ENCODE measurements at places on chromosomes 13 and 19. TPM values are rescaled to one million over a fixed set of nuclear protein-coding genes. Genes with fewer than 3 reads are reported as not detected.

The ERCC5 gene
- polyA plus RNA-seq, result 94.9 TPM

The FXYD3 gene
- polyA plus RNA-seq, result 23.9 TPM

The KLK12 gene
- polyA plus RNA-seq, result not detected

The CEACAM19 gene
- polyA plus RNA-seq, result 24.3 TPM

The SSC5D gene
- 2.1 TPM for polyA plus RNA-seq

The GAPDHS gene
- not detected for polyA plus RNA-seq

The RETN gene
- polyA plus RNA-seq, result 1.3 TPM

The GDF15 gene
- 6.9 TPM for polyA plus RNA-seq

The ZNF225 gene
- 9.9 TPM for polyA plus RNA-seq

The MUC16 gene
- 0.01 TPM for polyA plus RNA-seq

The ZNF571 gene
- 7.5 TPM for polyA plus RNA-seq

The VN1R4 gene
- not detected for polyA plus RNA-seq

The LRRC4B gene
- polyA plus RNA-seq, result 27.6 TPM

- no peak for DNase-seq
These were observed 15.6 kb upstream of the ZNF730 start for GRCh38 chr19:23101241-23101640.

DNA sequence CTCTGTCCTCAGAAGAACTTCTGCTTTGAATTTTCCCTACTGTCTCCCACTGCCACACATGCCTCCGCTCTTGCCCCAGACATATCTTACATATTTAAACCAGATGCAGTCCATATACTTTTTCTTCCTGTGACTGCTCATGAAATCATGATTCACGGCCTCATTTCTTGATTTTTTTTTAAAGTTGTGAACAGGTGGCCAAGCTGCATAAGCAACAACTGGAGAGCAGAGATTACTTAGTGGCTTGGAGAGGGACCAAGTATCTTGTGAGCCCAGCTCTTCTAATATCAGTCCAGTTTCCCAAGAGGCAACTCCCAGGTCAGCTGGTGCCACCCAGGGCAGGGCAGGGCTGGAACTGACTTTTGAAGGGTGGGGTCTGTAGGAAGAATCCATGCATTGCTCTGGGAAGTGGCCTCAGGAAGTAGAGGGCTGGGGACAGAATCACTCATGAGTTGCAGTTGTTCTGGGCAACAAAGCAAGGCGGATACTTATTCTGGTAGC, 152.4 kb downstream of the LMO7 start:
- DNase-seq, result no peak

DNA sequence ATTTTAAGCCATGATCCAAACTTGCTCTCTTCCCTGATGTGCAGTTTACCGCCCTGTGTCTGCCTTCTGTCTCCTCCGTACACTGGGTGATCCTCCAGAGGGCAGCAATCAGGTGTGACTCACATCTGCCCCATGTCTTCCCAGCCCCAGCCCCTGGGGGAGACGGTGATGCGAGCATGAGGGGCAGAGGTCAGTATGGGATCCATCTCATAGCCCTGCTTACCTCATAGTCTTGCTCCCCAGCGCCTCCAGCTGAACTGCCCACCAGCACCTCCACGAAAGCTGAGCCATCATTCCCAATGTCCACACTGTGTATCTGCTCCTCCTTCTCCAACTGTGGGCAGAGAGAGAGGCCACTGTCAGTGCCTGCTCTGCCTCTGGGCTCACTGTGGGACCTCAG, 14.6 kb downstream of the XRCC1 start:
- DNase-seq, result no peak

DNA sequence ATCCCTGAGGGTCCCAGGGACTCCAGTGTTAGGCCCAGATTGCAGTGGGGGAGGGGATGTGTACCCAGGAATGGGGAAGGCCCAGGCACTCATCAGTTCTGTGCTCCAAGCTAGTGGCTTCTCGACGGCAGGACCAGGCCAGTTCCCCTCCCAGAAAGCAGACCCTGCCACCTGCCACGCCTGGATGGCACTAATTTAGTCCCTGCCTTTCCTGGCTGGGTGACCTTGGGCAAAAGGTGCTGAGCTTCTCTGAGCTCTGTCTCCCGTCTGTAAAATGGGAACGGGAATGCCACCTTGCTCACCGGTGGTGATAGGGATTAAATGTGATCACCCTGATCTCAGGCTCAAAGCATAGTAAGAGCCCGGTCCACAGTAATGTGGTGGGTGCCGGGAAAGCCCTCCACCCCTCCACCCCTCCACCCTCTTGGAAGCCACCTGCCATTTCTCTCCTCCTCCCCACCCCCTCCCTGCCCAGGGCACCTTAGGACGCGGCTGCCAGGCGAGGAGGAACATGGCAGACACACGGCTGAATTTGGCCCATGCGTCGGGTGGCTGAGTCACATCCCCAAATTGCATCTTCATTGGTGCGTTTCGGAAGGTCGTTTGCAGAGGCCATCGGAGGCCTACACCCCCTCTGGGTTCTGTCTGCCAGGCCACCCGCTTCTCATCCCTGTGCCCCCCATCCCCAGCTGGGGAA, 2.3 kb downstream of the KCNN1 start:
- DNase-seq, result no peak

- peak; percentile 37 for DNase-seq
These were observed 207.8 kb downstream of the FOXO1 start for GRCh38 chr13:40458720-40458990.

DNA sequence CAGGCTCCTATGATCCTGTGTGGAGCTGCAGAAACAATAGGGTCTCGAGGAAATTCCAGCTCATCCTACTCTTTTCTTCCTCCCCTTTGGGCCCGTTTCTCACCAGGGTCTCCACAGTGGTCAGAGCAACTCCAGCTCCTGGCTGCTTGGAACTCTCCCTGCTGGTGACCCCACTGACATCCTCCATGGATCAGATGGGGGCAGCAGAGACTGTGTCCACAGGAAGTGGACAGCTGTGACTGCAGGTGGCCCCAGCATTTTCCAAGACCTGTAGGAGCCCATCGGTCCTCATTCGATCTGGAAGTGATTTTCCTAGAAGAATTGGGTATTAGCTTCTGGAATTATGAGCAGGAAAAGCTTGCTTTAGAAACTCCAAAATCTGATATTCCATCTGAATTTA, 208.5 kb downstream of the ZNF536 start:
- no peak for DNase-seq

- no peak for DNase-seq
These were observed 58.4 kb downstream of the UNC13A start for GRCh38 chr19:17629760-17630159.

DNA sequence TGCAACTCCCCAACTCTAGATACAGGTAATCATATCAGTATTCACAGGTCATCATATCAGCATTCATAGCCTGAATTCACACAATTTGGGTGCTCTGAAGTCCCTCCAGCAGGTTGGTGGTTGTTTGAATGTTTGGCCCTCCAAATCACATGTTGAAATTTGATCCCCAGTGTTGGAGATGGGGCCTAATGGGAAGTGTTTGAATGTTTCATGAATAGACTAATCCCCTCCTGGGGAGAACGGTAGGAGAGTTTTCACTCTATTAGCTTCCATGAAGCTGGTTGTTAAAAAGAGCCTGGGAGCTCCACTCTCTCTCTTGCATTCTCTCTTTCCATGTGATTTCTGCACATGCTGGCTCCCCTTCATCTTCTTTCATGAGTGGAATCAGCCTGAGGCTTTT, 288.6 kb upstream of the PCDH9 start:
- DNase-seq, result no peak

DNA sequence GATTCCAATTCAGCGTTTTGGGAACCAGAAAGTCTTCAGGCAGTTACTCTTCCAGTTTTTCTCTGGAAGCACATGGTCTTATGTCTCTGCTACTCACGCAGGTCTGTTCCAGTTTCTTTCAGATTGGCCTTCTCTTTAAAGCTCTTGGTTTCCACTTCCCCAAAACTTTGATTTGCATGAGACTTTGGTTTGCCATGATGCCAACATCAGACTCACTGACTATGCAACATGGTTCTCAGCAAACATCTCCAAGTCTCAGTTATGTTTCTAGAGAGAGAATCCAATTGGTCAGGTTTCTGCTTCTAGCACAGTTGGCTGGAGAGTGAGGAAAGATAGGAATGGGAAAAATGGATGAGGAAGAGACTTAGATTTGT, 3.1 kb downstream of the AKAP11 start:
- no peak for DNase-seq

DNA sequence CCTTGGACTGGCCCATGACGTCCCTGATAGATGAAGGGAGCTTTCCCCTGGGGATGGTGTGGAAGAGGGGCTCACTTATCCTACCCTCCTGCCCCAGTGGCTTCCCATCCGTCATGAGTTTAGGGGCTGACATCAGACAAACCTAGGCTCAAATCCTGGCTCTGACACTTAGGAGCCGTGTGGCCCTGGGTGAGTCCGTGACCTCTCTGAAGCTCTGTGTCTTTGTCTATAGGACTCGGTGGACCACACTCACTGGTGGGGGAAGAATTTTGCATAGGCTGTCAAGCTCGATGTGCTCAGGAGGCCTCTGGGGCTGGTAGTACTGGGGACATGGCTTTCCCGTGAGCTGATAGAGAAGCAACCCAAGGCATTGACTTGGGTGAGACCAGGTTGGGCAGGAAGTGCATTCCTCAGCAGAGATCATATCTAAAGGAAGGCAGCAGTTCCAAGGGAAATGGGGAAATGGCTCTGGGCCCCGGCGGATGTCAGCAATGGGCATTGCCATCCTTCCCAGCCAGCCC, 17.4 kb upstream of the AP1M2 start:
- DNase-seq, result no peak

- DNase-seq, result no peak
These were observed 97.1 kb upstream of the UBAC2 start for GRCh38 chr13:99103536-99103935.

GRCh38 chr13:34990399-34991214, 48.5 kb downstream of the NBEA start:
- no peak for DNase-seq

GRCh38 chr19:13127811-13128575, 9.9 kb downstream of the NACC1 start:
- DNase-seq, result no peak

- DNase-seq, result no peak
These were observed 2738.9 kb upstream of the PCDH20 start for GRCh38 chr13:64154514-64154913.

GRCh38 chr13:48783181-48783630, 129.5 kb downstream of the CYSLTR2 start:
- DNase-seq, result no peak

GRCh38 chr19:46210669-46211068, 18.9 kb upstream of the IGFL1 start:
- no peak for DNase-seq

- DNase-seq, result no peak
These were observed 99.6 kb downstream of the ZNF429 start for GRCh38 chr19:21604951-21605476.

DNA sequence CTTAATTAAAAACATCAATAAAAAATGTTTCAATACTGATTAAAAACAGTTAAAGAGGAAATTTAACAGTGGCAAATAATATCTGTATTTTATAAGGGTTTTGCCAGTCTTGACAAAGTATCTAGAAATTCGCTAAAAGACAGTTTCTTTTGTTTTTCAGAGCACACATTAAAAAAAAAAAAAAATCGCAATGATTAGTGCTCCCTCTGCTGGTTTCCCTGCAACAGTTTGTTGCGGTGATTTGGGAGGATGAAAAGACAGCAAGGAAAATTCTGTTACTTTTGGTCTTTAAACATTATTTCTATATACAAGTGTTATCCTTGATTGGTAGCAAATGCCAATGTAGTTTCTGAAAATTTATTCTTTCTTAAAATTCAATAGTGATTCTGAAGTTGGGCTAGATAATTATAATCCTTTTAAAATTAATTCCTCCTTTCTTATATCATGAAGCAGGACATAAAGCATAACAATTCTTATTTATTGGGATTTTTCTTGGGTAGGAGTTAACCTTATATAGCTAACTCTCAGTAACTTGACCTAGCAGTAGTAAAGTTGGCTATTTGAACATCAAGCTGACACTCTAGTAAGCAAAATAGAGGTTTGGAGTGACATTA, 23.1 kb upstream of the SPRY2 start:
- DNase-seq, result no peak

- DNase-seq, result no peak
These were observed 4.8 kb downstream of the MEGF8 start for GRCh38 chr19:42330241-42330711.

DNA sequence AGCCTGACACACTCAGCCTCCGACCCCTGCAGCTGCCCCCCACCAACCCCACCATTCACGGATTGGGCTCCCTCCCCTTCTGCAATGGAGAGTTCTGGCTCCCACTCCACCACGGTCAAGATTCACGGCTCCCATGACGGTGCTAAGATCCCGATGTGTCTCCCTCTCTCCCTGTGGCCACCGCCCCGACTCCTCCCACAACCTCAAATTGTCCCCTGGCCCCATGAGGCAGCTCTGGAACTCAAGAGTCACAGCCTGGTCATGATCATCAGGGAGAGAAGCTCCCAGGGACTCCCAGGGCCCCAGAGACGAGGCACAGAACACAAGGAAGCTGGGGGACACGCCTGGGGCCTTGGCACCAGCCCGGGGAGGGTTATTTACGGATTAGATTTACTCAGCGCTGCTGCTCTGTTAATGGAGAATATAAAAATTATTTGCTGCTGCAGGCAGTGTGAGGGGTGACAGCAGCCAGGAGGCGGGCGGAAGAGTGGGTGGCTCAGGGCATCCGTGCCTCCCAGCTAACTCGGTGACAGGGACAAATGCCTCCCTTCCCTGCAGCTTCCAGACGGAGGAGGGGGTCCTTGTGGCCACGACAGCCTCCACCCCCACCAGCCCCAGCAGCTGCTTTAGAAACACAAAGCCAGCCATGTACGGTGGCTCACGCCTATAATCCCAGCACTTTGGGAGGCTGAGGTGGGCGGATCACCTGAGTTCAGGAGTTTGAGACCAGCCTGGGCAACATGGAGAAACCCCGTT, 184.2 kb downstream of the PTPRS start:
- no peak for DNase-seq

GRCh38 chr13:82739881-82740280, 1142.4 kb downstream of the SLITRK1 start:
- DNase-seq, result no peak

GRCh38 chr13:25821776-25822175, 230.0 kb downstream of the SHISA2 start:
- no peak for DNase-seq

GRCh38 chr13:20671789-20672188, 31.7 kb upstream of the IL17D start:
- no peak for DNase-seq

DNA sequence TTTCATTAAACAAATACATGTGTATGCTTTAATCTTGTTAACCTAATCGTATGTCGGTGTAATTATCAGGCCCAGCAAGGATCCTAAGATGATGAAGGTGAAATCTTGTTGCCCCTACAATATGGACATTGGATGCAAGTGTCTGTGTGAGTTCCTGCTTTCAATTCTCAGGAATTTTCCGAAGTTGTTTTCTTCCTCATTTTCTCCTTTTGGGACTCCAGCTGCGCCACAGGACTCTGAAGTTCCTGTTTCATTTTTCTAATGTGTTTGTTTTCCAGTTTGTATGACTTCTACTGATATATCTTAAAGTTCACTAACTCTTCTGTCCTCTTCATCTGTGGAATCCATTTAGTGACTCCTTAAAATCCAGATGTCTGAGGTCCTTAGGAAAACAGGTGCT, 11.9 kb upstream of the OR7D2 start:
- no peak for DNase-seq

- no peak for DNase-seq
These were observed 116.7 kb downstream of the SOX1 start for GRCh38 chr13:112183532-112184090.

Measured in renal pelvis (tissue), 12 donors.